T-helper 2 cell (primary cell): ENCODE measurements at places on chromosomes 4 and X.

- DNase-seq, result no peak
Observed at GRCh38 chrX:45952030-45952429, 593.2 kb downstream of the ZNF674 start.

GRCh38 chrX:47498411-47498810 is 15.4 kb upstream of the ZNF41 start:
- no peak for DNase-seq

DNA sequence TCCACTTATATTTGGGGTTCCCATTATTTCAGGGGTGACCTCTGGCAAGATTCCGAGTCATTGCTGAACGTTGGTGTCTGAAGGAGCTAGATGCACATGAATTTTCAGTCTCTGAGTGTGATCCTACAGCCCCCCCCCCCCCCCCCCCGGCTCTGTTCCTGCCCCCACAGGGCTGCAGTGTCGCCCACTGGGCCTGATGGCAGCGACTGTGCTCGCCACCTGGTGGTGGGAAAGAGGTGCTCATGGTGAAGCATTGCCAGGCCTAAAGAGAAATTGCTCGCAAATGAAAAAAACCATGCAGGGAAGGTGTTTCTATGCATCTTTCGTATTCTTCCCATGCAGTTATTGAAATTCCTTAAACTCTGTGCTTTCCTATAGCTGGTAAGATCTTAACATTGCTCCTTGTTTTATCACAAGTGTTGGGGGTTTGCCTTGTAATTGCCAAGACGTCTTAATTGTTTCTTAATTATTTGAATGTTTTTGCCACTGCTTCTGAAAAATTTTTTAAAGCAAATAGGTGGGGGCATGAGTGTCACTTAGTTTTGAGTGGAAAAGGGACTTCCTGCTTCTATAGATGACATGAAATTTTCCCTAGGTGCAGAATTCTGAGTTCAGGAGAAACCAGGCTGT is 63.2 kb downstream of the CLDN22 start:
- DNase-seq, result no peak

DNA sequence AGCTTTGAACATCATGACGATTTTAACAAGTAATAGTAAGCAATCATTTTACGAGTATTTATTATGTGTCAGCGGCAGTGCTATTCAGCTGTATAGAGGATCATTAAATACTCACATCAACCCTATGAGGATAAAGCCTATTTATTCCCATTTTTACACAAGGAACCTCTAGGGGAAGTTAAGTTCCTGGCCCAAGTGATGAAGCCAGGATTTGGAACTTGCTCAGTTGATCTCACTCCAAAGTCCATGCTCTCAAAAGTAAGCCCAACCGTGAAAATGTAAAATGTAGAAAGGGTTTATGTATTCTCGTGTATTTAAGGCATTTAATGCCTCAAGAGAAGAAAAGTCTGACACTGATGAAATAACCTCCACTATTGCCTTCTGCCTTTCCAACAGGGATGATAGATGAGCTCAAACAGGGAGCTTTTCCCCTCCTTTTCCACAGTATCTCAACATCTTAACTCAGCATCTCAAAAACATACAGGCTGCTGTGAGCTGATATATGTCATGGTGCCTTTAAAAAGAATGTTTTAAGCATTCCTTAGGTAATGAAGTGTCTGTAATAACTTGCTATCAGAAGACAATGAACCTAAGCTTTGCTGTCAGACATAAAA is 35.0 kb upstream of the PLA2G12A start:
- no peak for DNase-seq

DNA sequence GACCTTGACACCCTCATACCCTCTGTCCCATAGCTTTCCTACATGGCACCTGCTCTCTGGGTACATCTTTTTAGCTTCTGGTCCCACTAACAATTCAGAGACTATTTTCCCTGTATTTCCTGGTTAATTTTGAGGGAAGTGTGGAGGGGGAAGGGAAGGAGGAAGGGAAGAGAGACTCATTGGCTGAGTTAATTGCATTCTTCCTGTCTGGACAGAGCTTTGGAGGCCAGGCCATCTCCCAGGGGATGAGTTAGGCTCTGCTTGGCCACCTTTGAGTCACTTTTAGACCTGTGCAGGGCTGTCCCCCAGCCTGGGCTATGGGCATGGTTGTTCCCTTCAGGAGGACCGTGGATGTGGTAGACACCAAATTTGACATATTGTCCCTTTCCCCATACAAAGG is 167.9 kb upstream of the PGRMC2 start:
- DNase-seq, result no peak
